ENCODE measurements at places on chromosomes 4 and X.

DNA sequence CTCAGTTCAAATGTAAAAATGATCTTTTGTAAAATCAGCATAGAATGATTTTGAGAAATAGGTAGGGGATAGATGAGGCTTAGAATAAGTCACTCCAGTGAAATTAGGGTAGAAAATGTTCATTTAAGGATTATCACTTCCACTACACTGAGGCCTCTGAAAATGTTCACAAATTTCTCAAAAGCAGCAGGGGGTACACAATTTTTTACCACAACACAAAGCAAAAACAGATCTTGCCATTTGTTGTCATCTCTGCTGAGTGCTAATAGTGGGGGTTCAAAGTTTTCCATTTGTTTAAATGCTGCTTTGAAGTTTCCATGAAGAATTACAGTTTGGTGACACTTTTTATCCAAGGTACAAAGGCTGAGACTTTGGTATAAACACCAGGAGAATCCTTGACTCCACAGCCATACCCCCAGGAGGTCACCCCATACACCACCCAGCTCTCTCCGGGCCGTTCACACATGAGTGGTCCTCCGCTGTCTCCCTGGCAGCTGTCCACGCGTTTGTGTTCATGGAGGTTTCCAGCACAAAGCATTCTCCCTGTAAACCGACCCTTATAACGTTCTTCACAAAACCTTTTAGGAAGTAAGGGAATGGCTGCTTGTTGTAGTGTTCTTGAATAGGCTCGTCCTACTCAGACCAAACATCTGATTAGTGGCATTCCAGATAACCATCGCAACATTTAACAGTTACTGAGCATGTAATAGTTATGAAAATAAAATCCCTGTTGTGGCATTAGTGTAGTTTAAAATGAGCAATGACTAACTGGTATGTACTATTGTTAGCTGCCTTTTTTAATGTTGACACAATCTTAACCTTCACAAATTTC, 71.0 kb downstream of the PRSS12 start:
- no peak for ATAC-seq

GRCh38 chr4:95068401-95068800, 310.6 kb downstream of the BMPR1B start:
- no peak for ATAC-seq

DNA sequence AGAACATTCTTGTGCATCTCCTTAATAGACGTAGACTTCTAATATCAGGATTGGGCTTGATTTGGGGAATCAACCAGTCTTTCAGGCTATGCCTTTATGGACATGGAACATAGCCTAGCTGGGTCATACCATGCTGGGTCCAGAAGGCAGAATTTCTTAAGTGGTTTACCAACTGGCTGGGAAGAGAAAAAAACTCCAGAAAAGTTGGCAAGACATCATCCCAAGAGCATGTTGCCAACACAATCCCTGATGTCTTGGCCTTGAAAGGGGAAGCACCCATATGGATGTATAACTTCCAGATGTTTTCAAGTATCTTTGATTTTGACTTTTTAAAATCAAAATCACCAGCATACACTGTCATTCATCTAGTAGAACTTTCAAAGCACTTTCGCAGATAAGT, 138.0 kb upstream of the FGF13 start:
- no peak for ATAC-seq

DNA sequence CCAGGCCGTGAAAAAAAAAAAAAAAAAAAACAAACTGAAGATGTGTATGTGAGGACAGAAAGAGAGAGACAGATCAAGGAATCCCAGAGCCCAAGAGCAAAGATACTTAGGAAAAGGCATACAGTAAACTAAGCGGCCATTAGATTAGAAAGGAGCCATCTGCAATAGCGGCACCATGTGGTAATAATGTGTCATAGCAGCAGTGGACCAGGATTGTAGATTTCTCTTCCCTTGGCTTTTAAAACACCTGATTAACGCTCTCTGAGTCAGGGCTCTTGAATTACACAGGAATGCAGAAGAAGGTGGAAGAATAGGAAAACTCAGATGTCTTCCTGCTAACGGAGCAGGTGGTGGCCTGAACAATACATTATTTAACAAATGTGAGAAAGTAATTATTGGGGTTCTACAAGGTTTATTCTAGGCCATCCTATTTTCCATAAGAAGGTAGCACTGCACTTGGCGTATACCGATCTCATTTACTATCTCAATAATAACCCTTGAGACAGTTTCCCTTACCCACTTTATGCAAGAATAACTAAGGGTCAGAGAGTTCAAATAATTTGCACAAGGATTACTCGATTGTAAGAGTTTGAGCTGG, 182.7 kb downstream of the KCNIP4 start:
- ATAC-seq, result no peak

DNA sequence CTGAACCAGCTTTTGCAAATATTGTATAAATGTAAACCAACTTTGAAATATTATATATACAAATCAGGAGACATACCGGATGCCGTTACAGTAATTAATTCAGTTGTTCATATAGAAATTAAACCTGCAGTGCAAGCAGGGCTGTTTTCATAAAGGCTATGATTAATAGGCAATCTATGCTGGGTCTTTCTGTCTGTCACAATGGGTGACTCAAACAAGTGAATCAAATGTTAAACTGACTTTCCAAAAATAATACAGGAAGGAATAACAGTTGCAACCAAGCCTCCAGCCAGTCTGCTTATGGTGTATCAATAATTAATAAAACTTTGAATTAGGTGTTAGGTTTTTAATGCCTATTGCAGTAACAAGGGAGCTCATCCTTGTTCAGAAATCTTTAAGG, 43.9 kb downstream of the GABRB1 start:
- no peak for ATAC-seq

- no peak for ATAC-seq
Measured at GRCh38 chrX:2691543-2692220, 587 bp downstream of the CD99 start.

- no peak for ATAC-seq
Measured at GRCh38 chr4:82898322-82899243, 2.0 kb upstream of the THAP9 start.
